ENCODE measurements at places on chromosomes 6 and 20. TPM values are rescaled to one million over a fixed set of nuclear protein-coding genes. Genes with fewer than 3 reads are reported as not detected.

DNA sequence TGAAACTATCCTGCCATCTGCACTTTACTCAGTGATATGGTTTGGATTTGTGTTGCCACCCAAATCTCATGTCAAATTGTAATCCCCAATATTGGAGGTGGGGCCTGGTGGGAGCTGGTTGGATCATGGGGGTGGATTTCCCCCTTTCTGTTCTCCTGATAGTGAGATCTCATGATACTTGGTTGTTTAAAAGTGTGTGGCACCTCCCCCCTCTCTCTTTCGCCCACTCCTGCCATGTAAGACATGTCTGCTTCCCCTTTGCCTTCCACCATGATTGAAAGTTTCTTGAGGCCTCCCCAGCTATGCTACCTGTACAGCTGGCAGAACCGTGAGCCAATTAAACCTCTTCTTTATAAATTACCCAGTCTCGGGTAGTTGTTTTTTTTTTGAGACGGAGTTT is 18.0 kb downstream of the PIGT start:
- peaks cover 5% of the 10 kb centered on the region for H3K36me3 ChIP-seq
- no peak for DNase-seq
- peaks cover 24% of the 10 kb centered on the region for H3K4me1 ChIP-seq
- H3K4me3 ChIP-seq: no peak overlapping the region
- no peak overlapping the region for H3K27ac ChIP-seq

DNA sequence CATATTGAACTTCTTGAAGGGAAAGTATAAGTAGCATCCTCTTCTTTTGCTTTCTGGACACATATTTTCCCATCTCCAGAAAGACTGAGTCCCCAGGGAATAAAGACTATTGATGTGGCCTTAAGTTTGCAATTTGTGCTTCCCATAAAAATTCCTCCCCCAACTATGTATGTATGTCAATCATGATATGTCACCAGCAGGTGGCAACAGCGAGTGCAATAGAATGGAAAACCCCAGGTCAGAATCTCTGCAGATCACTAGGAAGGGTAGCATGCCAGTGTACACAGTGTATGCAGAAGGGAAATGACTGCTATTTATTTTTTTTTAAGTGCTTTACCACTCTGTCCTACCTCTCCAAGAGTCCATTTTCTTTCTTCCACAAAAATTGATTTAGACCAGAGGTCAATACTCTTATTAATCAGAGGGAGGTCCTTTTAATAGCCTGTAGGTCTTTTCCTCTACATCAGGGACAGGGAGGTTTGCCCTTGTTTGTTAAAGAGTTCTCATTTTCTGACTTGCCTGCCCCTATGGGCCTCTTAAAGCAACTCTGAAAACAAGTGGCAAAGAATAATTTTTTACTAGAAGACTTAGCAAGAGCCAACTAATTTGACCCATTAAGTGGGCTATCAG is 61.4 kb downstream of the BMP2 start:
- DNase-seq: no peak
- no peak overlapping the region for H3K4me3 ChIP-seq
- no peaks in the 10 kb centered on the region for H3K27me3 ChIP-seq
- no peak overlapping the region for H3K27ac ChIP-seq
- no peaks in the 10 kb centered on the region for H3K4me1 ChIP-seq

- no peak overlapping the region for H3K27ac ChIP-seq
- H3K4me1 ChIP-seq: no peaks in the 10 kb centered on the region
- H3K27me3 ChIP-seq: no peaks in the 10 kb centered on the region
- no peaks in the 10 kb centered on the region for H3K36me3 ChIP-seq
- DNase-seq: no peak
Measured at GRCh38 chr20:22232923-22233322, 351.4 kb downstream of the FOXA2 start.

DNA sequence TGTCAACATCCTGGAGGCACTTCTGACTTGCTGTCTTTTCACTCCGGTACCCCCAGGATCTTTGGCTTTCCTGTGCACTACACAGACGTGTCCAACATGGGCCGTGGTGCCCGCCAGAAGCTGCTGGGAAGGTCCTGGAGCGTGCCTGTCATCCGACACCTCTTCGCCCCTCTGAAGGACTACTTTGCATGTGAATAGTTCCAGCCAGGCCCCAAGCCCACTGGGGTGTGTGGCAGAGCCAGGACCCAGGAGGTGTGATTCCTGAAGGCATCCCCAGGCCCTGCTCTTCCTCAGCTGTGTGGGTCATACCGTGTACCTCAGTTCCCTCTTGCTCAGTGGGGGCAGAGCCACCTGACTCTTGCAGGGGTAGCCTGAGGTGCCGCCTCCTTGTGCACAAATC is 12.0 kb upstream of the MAPRE1 start:
- H3K36me3 ChIP-seq: no peaks in the 10 kb centered on the region
- no peak for DNase-seq
- H3K4me1 ChIP-seq: no peaks in the 10 kb centered on the region
- no peak overlapping the region for H3K4me3 ChIP-seq
- H3K27ac ChIP-seq: no peak overlapping the region

GRCh38 chr6:47016261-47016660 is 25.9 kb downstream of the ADGRF1 start:
- no peaks in the 10 kb centered on the region for H3K36me3 ChIP-seq
- no peak overlapping the region for H3K4me3 ChIP-seq
- H3K27ac ChIP-seq: no peak overlapping the region
- no peak for DNase-seq
- no peaks in the 10 kb centered on the region for H3K4me1 ChIP-seq
- peaks cover 2% of the 10 kb centered on the region for H3K27me3 ChIP-seq

- H3K27ac ChIP-seq: no peak overlapping the region
- no peaks in the 10 kb centered on the region for H3K27me3 ChIP-seq
- DNase-seq: no peak
- no peak overlapping the region for H3K4me3 ChIP-seq
- no peaks in the 10 kb centered on the region for H3K36me3 ChIP-seq
Measured at GRCh38 chr20:19260412-19261090, 48.1 kb downstream of the SLC24A3 start.

DNA sequence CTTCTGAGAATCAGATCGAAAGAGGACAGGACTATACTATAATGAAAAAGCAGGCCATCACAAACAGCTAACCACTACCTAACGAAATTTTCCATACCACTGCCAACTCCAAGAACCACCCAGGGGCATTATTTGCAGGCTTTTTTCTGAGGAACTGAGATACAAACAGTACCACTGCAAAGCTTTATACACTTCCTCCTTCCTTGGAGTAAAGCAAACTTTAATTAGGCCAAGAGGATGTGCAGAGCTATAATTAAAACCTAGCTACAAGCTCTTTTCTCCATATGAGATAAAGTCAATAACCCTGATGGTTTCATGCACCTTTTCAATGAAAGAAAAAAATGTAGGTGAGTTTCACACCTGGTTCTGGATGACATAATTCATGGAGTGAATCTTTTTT is 68.5 kb downstream of the ELOVL5 start:
- H3K27me3 ChIP-seq: no peaks in the 10 kb centered on the region
- H3K36me3 ChIP-seq: peaks cover 13% of the 10 kb centered on the region
- H3K4me1 ChIP-seq: peaks cover 44% of the 10 kb centered on the region

DNA sequence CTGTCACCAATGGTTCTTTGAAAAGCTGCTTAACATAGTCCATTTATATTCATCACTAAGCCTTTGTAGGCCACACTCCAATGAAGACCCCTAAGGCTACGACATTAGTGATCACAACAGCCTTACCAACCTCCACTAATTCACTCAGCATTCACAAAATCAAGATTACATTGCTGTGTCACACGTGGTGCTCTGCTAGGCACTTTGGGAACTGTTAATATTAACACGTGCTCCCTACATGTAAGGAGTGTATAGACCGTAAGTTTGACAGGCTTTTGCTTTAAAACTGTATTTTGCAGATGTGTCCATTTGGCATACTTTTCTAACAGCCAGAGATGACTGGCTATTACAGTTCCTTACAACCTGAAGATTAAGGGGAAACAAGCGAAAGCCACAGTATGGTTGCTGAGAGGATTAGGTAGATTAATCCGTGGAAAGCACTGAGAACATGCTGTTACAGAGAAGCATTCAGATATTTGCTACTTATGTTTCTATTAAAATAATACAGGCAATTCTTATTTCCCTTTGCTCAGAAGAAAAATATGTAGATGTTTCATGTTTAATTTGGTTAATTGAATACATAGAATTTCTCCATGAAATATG is 69.7 kb downstream of the SAMD3 start:
- DNase-seq: no peak
- H3K27me3 ChIP-seq: no peaks in the 10 kb centered on the region

The PRDM1 gene
- total RNA-seq: 192 TPM

The TLDC2 gene
- 0.39 TPM for total RNA-seq

DNA sequence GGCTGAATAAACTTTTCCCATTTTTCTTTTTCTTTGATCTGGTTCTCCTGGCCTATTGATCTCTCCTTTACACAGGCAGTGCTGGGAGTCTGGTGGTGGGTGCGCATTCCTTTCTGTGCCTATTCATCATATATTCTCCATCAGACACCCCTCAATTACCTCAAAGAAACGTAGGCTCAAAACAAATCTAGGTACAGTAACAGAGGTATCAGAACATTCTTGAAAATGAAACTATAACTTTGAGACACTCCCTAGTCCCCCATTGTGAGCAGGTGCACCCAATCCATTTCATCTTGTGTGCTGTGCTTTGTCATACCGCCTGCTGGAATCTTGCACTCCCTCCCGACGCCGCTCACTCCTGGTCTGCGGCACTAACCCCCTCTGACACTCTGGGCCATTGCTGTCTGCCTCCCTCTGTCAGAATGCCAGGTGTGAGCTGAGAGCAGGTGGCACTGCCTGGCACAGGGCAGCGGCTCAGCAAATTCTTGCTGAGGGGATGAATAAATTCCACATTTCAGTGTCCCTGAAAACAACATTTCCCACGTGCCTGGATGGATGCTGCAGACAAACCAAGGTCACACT is 303.4 kb upstream of the EXOC2 start:
- no peak overlapping the region for H3K27ac ChIP-seq
- no peak for DNase-seq
- H3K36me3 ChIP-seq: no peaks in the 10 kb centered on the region
- H3K27me3 ChIP-seq: peaks cover 29% of the 10 kb centered on the region
- H3K4me3 ChIP-seq: no peak overlapping the region
- no peaks in the 10 kb centered on the region for H3K4me1 ChIP-seq

The VGLL2 gene
- not detected for total RNA-seq

DNA sequence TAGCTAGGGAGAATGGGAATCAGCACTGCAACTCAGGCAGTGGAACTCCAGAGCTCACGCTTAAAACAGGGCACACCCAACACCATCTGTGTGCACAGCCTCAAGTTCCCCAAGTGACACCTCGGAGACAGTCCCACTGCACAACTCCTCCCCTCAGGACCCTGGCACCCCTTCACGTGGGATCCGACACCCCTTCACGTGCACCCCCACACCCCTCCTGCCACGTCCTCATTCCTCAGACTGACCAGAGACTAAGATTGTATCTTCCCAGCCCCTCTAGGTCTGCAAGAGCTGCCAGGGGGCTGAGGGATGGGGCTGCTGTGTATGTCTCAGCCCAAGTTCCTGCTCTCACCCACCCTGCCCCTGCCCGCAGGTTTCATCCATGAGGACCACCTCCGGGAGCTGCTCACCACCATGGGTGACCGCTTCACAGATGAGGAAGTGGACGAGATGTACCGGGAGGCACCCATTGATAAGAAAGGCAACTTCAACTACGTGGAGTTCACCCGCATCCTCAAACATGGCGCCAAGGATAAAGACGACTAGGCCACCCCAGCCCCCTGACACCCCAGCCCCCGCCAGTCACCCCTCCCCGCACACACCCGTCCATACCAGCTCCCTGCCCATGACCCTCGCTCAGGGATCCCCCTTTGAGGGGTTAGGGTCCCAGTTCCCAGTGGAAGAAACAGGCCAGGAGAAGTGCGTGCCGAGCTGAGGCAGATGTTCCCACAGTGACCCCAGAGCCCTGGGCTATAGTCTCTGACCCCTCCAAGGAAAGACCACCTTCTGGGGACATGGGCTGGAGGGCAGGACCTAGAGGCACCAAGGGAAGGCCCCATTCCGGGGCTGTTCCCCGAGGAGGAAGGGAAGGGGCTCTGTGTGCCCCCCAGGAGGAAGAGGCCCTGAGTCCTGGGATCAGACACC is 7.6 kb downstream of the MYL9 start:
- H3K36me3 ChIP-seq: no peaks in the 10 kb centered on the region
- H3K4me1 ChIP-seq: no peaks in the 10 kb centered on the region
- no peak overlapping the region for H3K27ac ChIP-seq
- DNase-seq: no peak

GRCh38 chr6:93407186-93407585 is 12.2 kb downstream of the EPHA7 start:
- H3K4me3 ChIP-seq: no peak overlapping the region
- DNase-seq: no peak
- H3K4me1 ChIP-seq: no peaks in the 10 kb centered on the region
- no peaks in the 10 kb centered on the region for H3K36me3 ChIP-seq
- no peak overlapping the region for H3K27ac ChIP-seq

DNA sequence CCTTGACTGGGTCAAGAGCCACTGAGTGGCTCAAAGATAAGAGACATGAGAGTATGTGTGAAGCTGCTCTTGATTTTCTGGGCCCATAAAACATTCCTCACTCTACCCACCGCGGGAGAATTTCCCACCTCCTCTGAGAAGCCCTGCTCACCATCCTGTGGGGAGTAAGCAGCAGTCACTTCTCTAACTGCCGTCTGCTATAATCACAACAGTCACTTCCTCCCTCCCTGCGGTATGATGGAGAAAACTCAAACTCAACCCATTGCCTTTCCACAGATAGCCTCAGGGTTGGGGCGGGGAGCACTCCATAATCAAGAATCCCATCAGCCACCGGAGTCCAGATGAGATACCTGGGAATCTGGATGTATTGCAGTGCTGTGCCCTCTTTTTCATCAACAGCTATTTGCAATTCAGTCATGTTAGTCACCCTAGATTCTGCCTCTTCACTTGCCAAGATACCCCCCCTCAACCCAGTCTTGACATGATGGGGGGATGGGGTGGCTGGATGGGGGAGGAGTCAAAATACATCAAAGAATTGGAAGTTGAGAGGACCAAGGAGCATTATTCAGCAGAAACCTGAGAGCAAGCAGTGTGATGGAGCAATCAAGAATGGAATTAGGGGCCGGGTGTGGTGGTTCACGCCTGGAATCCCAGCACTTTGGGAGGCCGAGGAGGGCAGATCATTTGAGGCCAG is 5.1 kb downstream of the MOCS1 start:
- no peak for DNase-seq
- H3K4me1 ChIP-seq: peaks cover 11% of the 10 kb centered on the region
- no peaks in the 10 kb centered on the region for H3K36me3 ChIP-seq

- DNase-seq: no peak
- peaks cover 5% of the 10 kb centered on the region for H3K4me1 ChIP-seq
- no peaks in the 10 kb centered on the region for H3K36me3 ChIP-seq
- no peak overlapping the region for H3K27ac ChIP-seq
Measured at GRCh38 chr6:33654831-33655554, 33.9 kb downstream of the ITPR3 start.

The OR2B6 gene
- total RNA-seq: not detected

The TNXB gene
- 6.7 TPM for total RNA-seq

The CLIC5 gene
- total RNA-seq: 0.38 TPM

- H3K36me3 ChIP-seq: peaks cover 5% of the 10 kb centered on the region
- no peak overlapping the region for H3K4me3 ChIP-seq
- H3K4me1 ChIP-seq: peaks cover 13% of the 10 kb centered on the region
- no peak for DNase-seq
- H3K27ac ChIP-seq: no peak overlapping the region
- no peaks in the 10 kb centered on the region for H3K27me3 ChIP-seq
Measured at GRCh38 chr6:57421503-57421902, 104.1 kb downstream of the PRIM2 start.

The TMEM63B gene
- total RNA-seq: 21.2 TPM

All from natural killer cell treated with Interleukin-12 subunit alpha and Interleukin-12 subunit beta and Interleukin-15 and Interleukin-18, amount 100 ng/mL, for 72 hours (primary cell).